Natural killer cell (primary cell): ENCODE measurements at places on chromosomes 2 and 18. TPM values are rescaled to one million over a fixed set of nuclear protein-coding genes. Genes with fewer than 3 reads are reported as not detected.
A peak's percentile ranks its signal among the peaks of the same experiment; 100 is the strongest.

GRCh38 chr2:190929919-190930318, 49.3 kb downstream of the GLS start:
- peaks cover 78% of the 10 kb centered on the region for H3K36me3 ChIP-seq
- H3K4me1 ChIP-seq: no peaks in the 10 kb centered on the region
- H3K27ac ChIP-seq: no peak overlapping the region
- no peak overlapping the region for H3K4me3 ChIP-seq

GRCh38 chr2:226607379-226607778, 192.2 kb downstream of the IRS1 start:
- H3K27ac ChIP-seq: no peak overlapping the region
- no peaks in the 10 kb centered on the region for H3K4me1 ChIP-seq
- H3K27me3 ChIP-seq: no peaks in the 10 kb centered on the region
- no peak for DNase-seq
- H3K4me3 ChIP-seq: no peak overlapping the region

Gene FBLN7
- total RNA-seq: 0.25 TPM

DNA sequence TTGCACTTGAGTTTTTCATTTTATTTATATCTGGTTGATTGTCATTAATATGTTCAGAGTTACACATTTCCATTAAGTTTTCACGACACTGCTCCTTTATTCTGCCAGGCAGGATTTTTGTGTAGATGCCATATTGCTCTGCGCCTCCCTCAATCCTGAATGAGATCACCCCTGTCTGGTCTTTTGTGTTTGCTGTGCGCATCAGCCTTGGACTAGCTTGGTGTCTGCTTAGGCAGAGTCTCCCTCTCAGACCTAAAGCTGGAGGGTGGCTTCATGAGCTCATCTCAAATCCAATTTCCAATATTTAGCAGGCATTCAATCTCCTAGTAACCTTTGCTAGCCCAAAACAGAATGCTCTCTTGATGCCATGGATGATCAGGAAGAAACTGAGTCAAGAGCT, 137.4 kb downstream of the SMAD7 start:
- no peaks in the 10 kb centered on the region for H3K27me3 ChIP-seq
- peak overlapping the region; percentile 99 for H3K27ac ChIP-seq
- H3K4me3 ChIP-seq: no peak overlapping the region
- H3K4me1 ChIP-seq: peaks cover 55% of the 10 kb centered on the region

DNA sequence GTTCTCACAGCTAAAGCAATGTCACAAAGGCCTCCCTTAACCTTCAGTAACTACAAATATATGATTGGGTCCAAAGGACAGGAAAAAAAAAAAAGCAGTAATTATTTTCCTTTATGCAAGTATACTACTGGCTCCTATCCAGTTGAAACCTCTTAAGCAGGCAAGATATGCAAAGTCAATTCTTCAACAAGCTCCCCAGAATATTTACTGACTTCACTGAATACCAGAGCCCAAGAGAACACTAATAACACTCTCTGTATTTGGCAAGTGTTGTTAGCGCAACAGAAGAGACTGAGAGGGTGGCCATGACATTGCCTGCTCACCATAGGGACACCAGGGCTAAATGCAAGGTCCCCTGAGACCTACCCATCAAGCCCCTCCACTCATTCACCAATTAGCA, 74.5 kb downstream of the AP1S3 start:
- no peak overlapping the region for H3K4me3 ChIP-seq
- H3K27ac ChIP-seq: no peak overlapping the region
- peaks cover 2% of the 10 kb centered on the region for H3K36me3 ChIP-seq
- DNase-seq: no peak

Gene MYO3B
- 0.88 TPM for total RNA-seq

DNA sequence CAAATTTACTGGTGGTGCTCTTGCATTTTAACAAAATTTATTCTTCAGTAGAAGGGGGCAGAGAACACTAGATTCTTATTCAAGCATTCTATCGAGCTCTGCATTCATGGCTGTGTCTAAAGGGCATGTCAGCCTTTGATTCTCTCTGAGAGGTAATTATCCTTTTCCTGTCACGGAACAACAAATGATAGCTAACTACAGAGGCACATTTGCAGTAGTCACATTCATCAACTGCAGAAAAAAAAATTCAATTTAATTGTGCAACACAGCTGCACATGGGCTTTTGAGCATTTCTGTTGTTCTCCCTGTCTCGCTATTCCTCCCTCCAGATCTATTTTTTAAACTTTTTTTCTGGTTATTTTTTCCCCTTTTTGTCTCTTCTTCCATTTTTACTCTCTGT, 13.0 kb upstream of the DLX1 start:
- H3K27ac ChIP-seq: no peak overlapping the region
- peaks cover 12% of the 10 kb centered on the region for H3K27me3 ChIP-seq
- no peak for DNase-seq
- no peaks in the 10 kb centered on the region for H3K36me3 ChIP-seq

DNA sequence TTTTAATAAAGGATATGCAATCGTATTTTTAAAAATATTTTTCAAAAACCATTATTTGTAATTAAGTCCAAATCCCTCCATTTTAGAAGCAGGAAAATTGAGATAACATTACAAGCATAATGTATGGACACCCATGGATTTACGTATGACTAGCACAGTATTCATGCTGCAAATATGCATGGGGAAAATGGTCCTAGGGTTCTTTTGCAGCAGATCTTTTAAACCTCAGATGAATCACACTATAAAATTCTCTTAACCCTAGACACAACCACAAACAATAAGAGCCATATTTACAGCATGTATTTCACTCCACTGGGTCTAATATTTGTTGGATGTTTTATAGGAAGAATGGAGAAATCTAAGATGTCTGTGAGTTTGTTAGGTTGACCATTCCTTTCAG, 453.4 kb downstream of the TGIF1 start:
- no peaks in the 10 kb centered on the region for H3K27me3 ChIP-seq
- no peak overlapping the region for H3K4me3 ChIP-seq
- H3K36me3 ChIP-seq: no peaks in the 10 kb centered on the region
- no peak for DNase-seq

Gene SLC11A1
- 53.5 TPM for total RNA-seq

DNA sequence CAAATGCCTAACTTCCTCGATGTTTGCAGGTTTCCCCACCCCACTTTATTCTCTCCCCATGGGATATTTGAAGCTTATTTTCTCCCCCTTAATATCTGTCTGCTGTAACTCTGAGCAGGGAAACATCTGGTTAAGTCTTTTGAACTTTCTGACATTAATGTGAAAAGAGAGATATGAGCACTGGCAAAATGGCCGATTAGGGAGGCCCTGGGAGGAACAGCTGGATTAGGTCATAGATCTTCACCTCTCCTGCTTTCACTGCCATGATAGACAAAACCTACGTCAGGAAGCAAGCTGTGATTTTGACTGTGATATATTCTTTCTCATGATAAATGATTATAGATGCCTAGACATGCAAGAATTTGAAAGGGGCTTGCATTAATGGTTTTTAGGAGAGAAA, 43.6 kb downstream of the LYPD6B start:
- no peaks in the 10 kb centered on the region for H3K27me3 ChIP-seq
- no peak overlapping the region for H3K4me3 ChIP-seq
- no peaks in the 10 kb centered on the region for H3K36me3 ChIP-seq
- H3K27ac ChIP-seq: no peak overlapping the region
- no peak for DNase-seq
- H3K4me1 ChIP-seq: no peaks in the 10 kb centered on the region

DNA sequence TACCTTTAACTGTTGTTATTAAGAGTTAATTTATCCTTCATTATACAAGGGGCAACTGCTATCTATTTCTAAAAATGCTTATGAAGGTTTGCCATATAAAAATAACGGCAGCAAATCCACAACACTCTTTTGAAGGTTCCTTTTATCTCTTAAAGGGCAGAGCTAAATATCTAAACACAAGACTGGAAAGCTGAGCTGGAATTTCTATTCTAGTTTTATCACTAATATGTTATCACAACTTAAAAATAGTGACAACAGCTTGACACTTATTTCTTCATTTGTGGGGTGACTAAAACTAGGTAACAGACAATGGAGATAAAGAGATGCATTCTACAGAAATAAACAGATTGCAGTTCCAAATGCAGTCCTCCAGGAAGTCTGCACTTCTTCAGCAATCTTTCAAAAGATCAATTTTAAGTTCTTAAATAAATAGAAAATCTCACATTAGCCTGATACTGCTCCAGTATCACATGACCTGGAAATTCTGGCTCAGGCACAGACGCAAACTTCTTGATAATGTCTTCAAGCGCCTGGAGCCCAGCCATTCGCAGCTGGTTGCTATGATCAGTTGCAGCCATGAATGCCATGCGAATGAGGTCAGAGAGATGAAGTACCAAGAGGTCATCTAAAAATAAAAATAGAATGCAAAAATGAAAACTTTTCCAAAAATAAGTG, 54.0 kb upstream of the STRN start:
- H3K36me3 ChIP-seq: peaks cover 84% of the 10 kb centered on the region
- H3K27ac ChIP-seq: no peak overlapping the region
- H3K4me1 ChIP-seq: no peaks in the 10 kb centered on the region
- no peaks in the 10 kb centered on the region for H3K27me3 ChIP-seq
- H3K4me3 ChIP-seq: no peak overlapping the region

DNA sequence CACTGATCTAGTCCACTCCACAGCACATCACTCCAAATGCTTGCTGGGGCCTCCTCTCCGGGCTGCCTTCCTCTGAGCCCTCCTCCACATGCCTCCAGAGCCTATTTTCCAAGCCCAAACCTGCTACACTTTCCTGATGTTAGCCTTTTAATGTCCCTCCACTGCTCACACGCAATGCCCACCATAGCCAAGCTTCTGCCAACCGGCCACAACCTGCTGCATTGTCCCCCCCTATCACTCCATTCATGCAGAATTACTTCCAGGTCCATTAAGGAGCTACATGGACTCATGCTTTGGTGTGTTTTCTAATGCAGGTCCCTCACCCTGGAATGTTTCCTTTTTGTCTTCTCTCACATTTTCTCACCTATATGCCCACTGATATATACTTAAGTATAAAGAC, 129.3 kb downstream of the MARCHF4 start:
- no peak for DNase-seq
- no peak overlapping the region for H3K4me3 ChIP-seq
- H3K4me1 ChIP-seq: no peaks in the 10 kb centered on the region
- no peaks in the 10 kb centered on the region for H3K36me3 ChIP-seq
- no peak overlapping the region for H3K27ac ChIP-seq

DNA sequence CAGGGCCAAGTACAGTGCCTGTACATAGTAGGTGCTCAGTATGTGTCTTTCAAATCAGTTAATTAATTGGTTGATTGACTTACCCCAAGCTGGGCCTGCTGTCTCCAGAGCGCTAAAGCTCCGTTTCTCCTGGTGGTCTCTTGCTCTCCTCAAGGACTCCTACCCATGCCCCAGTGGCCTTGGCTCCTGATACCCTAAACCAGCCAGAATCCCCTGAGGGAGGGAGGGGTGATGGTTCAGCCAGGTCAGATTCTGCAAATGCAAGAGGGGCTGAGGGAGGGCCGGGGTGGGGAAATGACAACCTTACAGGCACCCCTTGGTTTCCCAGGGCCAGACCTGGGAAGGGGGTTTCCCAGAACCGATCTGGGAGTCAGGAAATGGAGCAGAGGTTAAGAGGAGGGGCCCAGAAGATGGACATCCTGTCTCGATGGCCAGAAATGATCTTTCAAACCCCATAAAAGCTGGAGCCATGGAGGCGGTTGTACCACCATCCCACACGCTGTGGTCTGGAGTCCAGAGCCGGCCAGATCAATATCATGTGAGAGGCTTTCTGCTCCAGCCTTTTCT, 209.1 kb downstream of the TNS1 start:
- DNase-seq: no peak
- no peaks in the 10 kb centered on the region for H3K27me3 ChIP-seq
- H3K4me3 ChIP-seq: no peak overlapping the region
- no peaks in the 10 kb centered on the region for H3K36me3 ChIP-seq
- H3K27ac ChIP-seq: no peak overlapping the region

Gene KCMF1
- 70.8 TPM for total RNA-seq

Gene TUBA3E
- not detected for total RNA-seq

GRCh38 chr2:220887876-220888275, 684.2 kb downstream of the EPHA4 start:
- no peak overlapping the region for H3K4me3 ChIP-seq
- H3K27me3 ChIP-seq: no peaks in the 10 kb centered on the region
- no peaks in the 10 kb centered on the region for H3K36me3 ChIP-seq
- no peak overlapping the region for H3K27ac ChIP-seq
- H3K4me1 ChIP-seq: no peaks in the 10 kb centered on the region

Gene ACVR1C
- 0.19 TPM for total RNA-seq

GRCh38 chr2:9993488-9994165, 42.1 kb downstream of the GRHL1 start:
- H3K4me1 ChIP-seq: no peaks in the 10 kb centered on the region
- H3K36me3 ChIP-seq: no peaks in the 10 kb centered on the region
- H3K27ac ChIP-seq: no peak overlapping the region
- no peaks in the 10 kb centered on the region for H3K27me3 ChIP-seq
- no peak for DNase-seq

Gene TWIST2
- total RNA-seq: not detected

GRCh38 chr2:103139628-103140268, 377.9 kb downstream of the TMEM182 start:
- no peaks in the 10 kb centered on the region for H3K27me3 ChIP-seq
- H3K4me1 ChIP-seq: peaks cover 12% of the 10 kb centered on the region
- no peak overlapping the region for H3K4me3 ChIP-seq

Gene GKN1
- not detected for total RNA-seq

GRCh38 chr2:11200651-11201050, 45.4 kb downstream of the SLC66A3 start:
- H3K27ac ChIP-seq: no peak overlapping the region
- peaks cover 37% of the 10 kb centered on the region for H3K36me3 ChIP-seq
- no peaks in the 10 kb centered on the region for H3K27me3 ChIP-seq
- no peaks in the 10 kb centered on the region for H3K4me1 ChIP-seq
- H3K4me3 ChIP-seq: no peak overlapping the region
- no peak for DNase-seq

Gene MAP3K19
- total RNA-seq: not detected

GRCh38 chr2:1037066-1037465, 86.4 kb downstream of the SNTG2 start:
- no peak overlapping the region for H3K27ac ChIP-seq
- no peak overlapping the region for H3K4me3 ChIP-seq
- no peaks in the 10 kb centered on the region for H3K27me3 ChIP-seq
- DNase-seq: no peak
- H3K4me1 ChIP-seq: no peaks in the 10 kb centered on the region

- H3K4me3 ChIP-seq: no peak overlapping the region
- no peak overlapping the region for H3K27ac ChIP-seq
- peaks cover 15% of the 10 kb centered on the region for H3K4me1 ChIP-seq
- peak; percentile 8 for DNase-seq
These were observed 73.3 kb upstream of the KLF7 start for GRCh38 chr2:207238831-207239701.

DNA sequence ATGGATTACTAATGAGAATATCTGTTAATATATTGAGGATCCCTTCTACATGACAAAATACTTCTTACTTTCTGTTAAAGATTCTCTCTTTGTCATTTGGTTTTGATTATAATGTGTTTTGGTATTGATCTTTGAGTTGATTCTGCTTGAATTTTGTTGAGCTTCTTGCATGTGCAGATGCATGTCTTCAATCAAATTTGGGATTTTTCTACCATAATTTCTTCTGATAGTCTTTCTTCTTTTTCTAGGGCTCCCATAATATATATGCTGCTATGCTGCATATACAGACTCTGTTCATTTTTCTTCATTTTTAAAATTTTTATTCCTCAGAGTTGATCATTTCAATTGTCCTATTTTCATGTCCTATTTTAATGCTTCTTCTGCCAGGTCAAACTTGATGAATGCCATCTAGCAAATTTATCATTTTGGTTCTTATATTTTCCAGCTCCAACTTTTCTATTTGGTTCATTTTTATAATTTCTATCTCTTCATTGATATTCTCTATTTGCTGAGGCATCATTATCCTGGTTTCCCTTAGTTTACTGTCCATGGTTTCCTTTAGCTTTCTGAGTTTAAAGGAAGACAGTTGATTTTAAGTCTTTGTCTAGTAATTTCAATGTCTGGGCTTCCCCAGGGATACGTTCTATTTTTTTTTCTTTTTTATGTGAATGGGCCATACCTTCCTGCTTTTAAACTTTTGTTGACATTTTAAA, 244.7 kb downstream of the WDPCP start:
- H3K4me3 ChIP-seq: no peak overlapping the region
- H3K36me3 ChIP-seq: no peaks in the 10 kb centered on the region
- H3K27ac ChIP-seq: no peak overlapping the region
